ENCODE measurements at places on chromosomes 5 and 9.

DNA sequence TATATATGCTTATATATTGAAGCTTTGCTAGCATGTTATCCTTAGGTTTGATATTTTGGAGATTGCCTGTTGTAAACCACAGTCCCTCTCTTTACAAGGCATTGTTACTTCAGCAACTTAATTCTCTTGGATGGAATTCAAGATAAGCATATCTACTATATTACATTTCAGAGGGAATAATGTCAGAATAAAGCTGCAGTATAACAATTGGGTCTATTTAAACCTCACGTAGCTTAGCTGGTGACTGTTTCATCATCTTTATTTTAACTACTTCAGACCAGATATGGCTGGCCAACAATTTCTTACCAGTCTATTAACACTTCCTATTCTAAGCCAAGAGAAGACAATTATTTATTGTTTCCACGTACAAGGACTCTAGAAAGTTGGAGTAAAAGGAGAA, 27.1 kb downstream of the ZCCHC10 start:
- DNase-seq = no peak

DNA sequence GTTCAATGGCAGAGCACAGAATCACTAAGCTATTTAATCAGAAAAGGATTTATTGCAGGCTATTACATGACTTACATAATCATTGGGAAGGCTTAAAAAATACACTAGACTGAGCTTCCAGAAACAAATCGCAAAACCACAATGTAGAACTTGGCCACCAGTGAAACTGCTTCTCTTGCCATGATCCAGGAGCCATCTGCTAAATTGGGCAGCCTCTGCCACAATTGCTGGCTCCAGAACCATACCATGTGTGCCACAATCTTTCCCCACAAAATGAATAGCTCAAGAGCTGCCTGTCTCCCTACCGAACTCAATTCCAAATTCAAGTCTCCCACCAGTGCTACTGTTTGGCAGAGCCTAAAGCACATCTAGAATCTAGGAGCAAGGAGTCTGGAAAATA, 9.8 kb upstream of the ERAP1 start:
- no peak for DNase-seq

- no peak for DNase-seq
These were observed 159.0 kb downstream of the COL23A1 start for GRCh38 chr5:178431063-178431781.

GRCh38 chr5:56169281-56169680, 63.8 kb downstream of the ANKRD55 start:
- DNase-seq = no peak

- no peak for DNase-seq
These were observed 94.7 kb downstream of the EBF1 start for GRCh38 chr5:159005062-159005461.

DNA sequence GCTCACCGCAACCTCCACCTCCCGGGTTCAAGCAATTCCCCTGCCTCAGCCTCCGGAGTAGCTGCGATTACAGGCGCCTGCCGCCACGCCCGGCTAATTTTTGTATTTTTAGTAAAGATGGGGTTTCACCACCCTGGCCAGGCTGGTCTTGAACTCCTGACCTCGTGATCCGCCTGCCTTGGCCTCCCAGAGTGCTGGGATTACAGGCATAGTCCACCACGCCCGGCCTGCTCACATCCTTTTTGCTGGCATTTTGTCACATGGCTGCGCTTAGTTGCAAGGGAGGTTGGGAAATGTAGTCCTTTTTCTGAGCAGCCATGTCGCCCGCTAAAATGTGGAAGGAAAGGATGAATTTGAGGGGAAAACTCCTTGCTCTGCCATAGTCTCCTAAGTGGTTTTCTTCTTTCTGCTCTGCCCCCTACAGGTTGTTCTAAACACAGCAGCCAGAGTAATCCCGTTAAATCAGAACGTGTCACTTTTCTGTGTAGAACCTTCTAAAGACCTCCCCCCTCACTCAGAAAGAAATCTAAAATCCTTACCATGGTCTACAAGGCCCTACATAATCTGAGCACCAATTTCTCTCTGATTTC, 57.8 kb upstream of the HSPA9 start:
- DNase-seq = peak; percentile 42

- DNase-seq = no peak
These were observed 41.3 kb downstream of the MAP3K1 start for GRCh38 chr5:56856541-56857178.

- no peak for DNase-seq
These were observed 64.6 kb downstream of the ACTBL2 start for GRCh38 chr5:57417971-57418370.

DNA sequence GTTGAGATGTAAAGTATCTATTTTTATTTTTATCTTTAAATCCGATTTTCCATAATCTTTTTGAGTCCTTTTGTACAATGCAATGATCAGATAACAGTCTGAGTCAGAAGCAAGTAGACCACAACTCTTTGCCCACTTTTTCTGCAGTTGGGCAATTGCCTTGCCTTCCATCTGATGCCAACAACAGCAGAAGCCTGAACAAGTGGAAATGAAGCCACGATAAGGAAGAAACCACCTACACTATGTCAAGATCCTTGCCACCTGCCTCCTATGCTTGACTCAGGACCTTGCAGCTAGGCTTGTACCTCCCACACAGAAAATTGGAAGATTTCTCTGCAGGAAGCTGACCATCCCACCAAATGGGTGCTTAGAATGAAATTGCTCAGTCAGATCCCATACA, 78.6 kb downstream of the ANXA1 start:
- DNase-seq = no peak

GRCh38 chr5:11528720-11529119, 375.5 kb downstream of the CTNND2 start:
- DNase-seq = peak; percentile 63

- no peak for DNase-seq
These were observed 201.7 kb upstream of the NFIL3 start for GRCh38 chr9:91625331-91625730.

DNA sequence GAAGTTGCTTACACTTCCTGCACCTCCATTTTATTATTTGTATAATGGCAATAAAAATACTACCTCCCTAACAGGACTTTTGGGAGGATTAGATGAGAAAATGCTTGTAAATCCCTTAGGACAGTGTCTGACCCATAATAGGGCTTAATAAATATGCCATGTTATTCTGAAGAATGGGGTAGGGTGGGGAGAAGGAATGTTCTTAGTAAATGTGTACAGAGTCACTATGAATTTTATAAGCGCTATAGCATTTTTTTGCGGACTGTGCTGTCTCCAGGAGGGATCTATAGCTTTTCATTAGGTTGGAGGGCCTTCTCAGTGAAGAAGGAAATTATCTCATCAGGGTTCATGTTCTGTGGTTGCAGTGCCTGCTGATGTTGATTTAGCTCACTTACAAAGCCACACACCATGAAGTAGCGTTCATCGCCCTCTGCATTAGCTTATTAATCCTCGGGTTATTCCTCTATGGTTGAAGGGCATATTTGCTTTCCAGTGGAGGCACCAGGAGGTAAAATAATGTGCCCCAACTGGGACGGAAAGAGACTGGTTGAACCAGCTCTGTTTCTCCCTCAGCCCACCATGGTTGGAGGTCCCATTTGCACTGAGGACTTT, 497.1 kb downstream of the ARHGEF28 start:
- DNase-seq = no peak

DNA sequence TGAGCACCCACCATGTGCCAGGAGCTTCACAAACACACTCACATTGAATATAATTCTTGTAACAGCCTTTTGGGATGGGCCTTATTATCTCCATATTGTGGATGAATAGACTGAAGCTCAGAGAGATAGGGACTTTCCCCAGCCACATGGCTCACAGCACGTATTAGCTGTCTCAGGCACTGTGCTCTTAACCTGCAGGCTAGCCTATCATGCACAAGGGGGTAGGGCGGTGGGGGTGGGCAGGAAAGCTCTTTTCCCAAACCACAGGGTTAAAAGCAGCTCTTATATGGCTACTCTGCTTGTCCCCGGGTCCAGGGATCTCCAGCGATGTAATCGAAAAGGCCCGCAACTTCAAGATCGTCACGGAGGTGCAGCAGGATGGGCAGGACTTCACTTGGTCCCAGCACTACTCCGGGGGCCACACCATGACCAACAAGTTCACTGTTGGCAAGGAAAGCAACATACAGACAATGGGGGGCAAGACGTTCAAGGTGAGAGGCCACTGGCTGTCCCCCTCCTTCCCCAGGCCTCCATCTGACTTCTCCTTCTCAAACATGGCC, 2.6 kb downstream of the FABP6 start:
- DNase-seq = no peak

DNA sequence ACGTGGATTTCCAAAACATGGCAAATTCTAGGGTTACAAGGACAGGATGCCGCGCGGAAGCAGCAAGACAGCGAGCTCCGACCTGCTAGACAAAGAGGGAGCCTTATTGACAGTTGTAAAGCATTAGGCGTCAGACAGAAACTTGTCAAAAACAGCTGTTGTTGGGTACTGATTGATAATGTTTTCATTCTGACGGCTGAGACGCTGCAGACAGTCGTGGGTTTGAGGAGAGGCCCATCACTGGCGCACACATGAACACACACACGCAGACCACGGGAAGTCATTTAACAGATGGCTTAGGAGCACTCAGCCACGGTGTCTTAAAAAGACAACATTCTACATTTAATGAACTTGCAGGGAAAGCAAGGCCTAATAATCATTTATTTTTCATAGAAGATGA, 324.0 kb downstream of the NDUFS4 start:
- no peak for DNase-seq

GRCh38 chr5:73687357-73687756, 61.4 kb downstream of the ARHGEF28 start:
- no peak for DNase-seq

GRCh38 chr5:61420016-61420415, 88.0 kb downstream of the ZSWIM6 start:
- DNase-seq = no peak

- no peak for DNase-seq
These were observed 317.7 kb downstream of the LRRC70 start for GRCh38 chr5:62896121-62896893.

Measured in left ventricle myocardium inferior (tissue), 1 donor.